ENCODE measurements at places on chromosomes 6 and 20.

GRCh38 chr6:170365593-170365992 is 59.0 kb downstream of the FAM120B start:
- DNase-seq: no peak

DNA sequence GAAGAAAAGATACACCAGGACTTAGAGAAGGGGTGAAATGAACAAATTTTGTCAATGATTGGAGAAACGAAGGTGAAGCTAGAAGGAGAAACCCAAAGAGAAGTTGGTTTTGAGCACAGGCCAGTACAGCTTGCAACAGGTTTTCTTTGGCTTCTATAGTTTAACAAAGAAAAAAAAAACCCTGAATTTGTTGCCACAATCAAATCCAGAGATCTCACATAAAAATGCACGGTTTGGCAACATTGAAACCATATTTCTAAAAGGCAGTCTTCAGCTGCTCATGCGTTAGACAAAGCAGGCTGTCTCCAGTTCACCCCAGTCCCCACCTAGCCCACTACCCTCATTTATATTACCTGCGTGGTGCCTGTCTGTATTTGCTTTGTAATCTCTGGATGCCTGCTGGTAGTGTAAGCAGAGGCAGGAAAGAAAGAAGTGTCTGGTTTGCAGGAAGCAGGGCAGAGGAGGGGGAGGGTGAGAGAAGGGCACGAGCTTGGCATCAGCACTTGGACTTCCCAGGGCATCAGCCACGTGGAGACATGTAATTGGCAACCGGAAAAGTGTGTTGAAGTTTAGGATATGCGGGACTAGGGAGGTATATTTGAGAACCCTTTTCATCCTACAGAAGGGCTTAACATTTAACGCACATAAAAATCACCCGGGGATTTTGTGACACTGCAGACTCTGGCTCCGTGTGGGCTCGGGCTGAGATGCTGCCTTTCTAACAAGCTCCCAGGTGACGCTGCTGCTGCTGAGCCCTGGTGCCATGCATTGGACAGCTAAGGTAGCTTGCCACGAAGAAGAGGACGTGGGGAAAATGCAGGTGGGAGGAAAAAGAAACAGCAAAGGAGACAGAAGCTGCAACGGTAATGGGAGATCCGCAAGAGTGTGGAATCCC is 14.4 kb downstream of the PFDN4 start:
- peak; percentile 58 for DNase-seq

- DNase-seq: no peak
These were observed 61.8 kb downstream of the EPB41L2 start for GRCh38 chr6:131001111-131001736.

- no peak for DNase-seq
These were observed 777 bp downstream of the SRSF6 start for GRCh38 chr20:43458422-43458924.

- DNase-seq: no peak
These were observed 69.7 kb downstream of the RFPL4B start for GRCh38 chr6:112416866-112417265.

DNA sequence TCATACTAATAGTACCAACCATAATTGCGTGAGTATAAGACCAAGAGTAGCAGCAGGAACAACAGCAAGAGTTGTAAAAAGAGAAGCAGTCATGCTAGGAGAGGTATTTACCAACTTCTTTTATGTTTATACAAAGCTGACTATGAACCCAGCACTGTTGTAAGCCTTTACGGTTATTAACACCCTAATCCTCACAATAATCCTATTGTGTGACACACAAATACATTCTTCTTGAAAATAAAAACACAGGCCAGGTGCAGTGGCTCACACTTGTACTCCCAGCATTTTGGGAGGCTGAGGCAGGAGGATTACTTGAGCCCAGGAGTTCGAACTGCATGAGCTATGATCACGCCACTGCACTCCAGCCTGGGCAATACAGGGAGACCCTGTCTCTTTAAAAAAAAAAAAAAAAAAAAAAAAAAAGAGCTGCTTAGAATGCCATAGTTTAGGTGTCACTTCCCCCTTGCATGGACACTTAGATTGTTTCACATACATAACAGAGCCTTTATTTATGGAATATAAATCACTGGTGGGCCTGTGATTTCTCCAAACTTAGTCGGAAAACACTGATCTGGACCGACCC is 20.2 kb downstream of the HCK start:
- no peak for DNase-seq

GRCh38 chr6:13024616-13025015 is 303.7 kb downstream of the TBC1D7 start:
- no peak for DNase-seq

GRCh38 chr6:158003910-158004700 is 22.4 kb downstream of the SYNJ2 start:
- DNase-seq: no peak

- DNase-seq: no peak
These were observed 1.3 kb downstream of the SLA2 start for GRCh38 chr20:36644706-36645095.

Data from COR-L47 (cell line).